ENCODE measurements at places on chromosomes 2 and 18. TPM values are rescaled to one million over a fixed set of nuclear protein-coding genes. Genes with fewer than 3 reads are reported as not detected.

The IAH1 gene
- 25.3 TPM for total RNA-seq

The RGPD4 gene
- not detected for total RNA-seq

DNA sequence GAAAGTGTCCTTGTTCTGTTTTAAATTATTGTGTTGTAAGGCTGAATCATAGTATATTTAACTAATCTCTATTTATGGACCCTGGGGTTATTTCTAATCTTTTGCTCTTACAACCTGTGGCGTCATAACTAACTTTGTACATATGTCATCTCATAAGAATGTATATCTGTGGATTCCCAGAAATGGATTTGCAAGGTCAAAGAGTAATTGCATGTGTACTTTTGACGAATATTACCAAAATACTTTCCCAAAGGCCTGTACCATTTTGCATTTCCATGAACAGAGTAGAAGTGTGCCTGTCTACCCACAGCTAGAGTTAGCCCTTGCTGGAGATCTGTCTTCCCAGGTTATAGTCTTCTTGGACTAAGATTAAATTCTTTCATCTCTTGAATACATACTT, 42.8 kb downstream of the SEMA4F start:
- DNase-seq, result no peak

- no peak for DNase-seq
Measured at GRCh38 chr18:35137632-35138031, 96.4 kb downstream of the MAPRE2 start.

The SF3B1 gene
- total RNA-seq, result 351 TPM

GRCh38 chr2:42784204-42784880, 8.0 kb downstream of the HAAO start:
- DNase-seq, result peak; percentile 42

DNA sequence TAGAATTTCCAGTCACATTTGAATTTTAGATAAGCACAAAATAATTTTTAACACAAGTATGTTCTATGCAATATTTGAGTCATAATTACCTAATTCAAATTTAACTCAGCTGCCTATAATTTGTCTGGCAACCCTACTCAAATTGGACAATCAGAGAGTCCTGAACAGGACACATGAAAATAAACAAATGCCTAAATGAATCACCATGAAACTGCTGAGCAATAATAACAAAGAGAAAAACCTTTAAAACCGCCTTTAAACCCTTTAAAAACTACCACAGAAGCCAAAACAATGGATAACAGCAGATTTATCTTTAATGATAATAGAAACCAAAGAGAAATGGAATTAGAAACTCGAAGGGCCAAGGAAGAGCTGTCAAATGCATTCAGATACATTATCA, 39.5 kb downstream of the ARL4C start:
- no peak for DNase-seq

DNA sequence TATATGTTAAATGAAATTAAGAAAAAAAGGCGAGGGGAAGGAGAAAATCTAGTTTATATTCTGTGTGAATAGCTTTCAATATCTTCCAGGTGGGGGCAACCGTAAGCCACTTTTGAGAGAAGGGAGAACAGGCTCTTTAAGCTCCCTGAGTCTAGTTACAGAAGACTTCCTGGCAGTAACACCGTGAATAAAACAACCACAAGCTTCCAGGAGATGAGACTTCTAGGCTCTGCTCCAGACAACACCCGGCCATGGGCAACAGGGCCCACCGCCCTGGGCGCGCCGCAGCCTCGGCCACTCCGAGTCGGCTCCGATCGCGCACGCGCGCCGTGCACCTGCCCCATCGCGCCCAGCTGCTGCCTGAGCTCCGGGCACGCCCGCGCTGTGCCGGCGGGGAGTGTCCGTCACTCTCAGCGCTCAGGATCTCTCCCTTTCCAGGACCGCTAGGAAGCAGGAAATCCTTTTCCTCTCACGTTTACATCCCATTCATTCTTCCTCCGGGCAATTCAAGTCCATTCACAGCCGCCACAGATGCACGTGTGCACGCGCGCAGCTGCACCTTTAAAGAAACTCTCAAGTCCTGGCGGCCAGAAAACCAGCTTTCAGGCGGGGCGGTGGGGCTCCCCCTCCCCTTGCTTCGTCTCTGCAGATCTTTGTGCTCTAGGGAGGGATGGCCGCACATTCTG, 19.4 kb upstream of the PAX3 start:
- DNase-seq, result peak; percentile 92

The PLGLB2 gene
- not detected for total RNA-seq

GRCh38 chr2:188481474-188481873, 189.8 kb downstream of the GULP1 start:
- no peak for DNase-seq

The C2orf78 gene
- total RNA-seq, result not detected

The PHLPP1 gene
- total RNA-seq, result 29.2 TPM

DNA sequence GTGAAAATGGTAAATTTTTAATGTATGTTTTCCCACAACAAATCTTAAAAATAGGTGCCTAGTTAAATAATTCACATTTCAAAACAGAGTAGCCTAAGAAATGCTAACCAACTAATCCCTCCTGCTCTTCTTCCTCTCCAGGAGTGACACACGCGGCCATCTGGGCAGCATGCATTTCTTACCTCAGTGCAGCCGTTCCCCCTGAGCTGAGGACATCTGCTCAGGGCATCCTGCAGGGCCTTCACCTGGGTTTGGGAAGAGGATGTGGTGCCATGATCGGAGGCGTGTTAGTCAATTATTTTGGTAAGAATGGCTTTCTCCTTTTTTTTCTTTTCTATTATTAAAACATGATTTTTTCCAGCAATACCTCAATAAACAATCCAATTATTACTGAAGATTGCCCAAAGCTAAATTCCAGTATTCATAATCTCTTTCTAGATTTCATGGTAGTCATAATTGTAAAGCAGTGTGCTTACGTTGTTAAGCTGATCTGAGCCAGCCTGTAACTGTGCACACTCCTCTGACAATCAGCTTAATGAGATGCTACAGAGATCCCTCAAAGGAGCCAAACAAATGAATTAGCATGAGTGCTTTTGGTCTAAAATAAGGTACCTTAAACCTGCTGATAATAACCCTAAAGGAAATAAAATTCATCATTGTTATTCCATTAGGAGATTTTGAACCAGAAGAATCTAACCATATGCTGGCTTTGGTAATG, 45.8 kb downstream of the NEMP2 start:
- DNase-seq, result no peak

- no peak for DNase-seq
Measured at GRCh38 chr18:59035591-59035990, 104.1 kb upstream of the SEC11C start.

The CDKL4 gene
- total RNA-seq, result 0.41 TPM

The ANO7 gene
- 2.0 TPM for total RNA-seq

GRCh38 chr2:231886071-231886681, 40.0 kb downstream of the NPPC start:
- DNase-seq, result no peak

- no peak for DNase-seq
Measured at GRCh38 chr2:63875131-63875527, 33.4 kb downstream of the UGP2 start.

GRCh38 chr2:112577756-112578155, 6.7 kb upstream of the CHCHD5 start:
- DNase-seq, result no peak

- no peak for DNase-seq
Measured at GRCh38 chr18:37521510-37522465, 43.8 kb downstream of the CELF4 start.

The AQP12A gene
- total RNA-seq, result not detected

The GTF2A1L gene
- 1.7 TPM for total RNA-seq

- peak; percentile 83 for DNase-seq
Measured at GRCh38 chr18:7452331-7452730, 114.8 kb upstream of the PTPRM start.

DNA sequence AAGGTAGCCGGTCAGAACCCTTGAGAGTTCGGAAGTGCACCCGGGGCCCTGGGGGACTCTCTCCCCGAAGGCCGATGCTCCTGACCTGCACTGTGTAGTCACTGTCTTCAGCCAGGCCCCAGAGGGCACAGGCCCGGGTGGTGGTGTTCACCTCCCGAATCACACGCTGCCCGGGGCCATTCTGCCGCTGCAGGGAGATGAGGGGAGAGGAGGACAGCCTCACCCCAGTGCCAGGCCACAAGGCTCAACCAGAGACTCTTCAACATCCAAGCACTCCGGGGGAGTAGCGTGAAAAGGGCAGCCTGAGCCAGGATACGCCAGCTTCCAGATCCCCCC, 1.1 kb downstream of the FNDC4 start:
- DNase-seq, result no peak

The UGT1A10 gene
- total RNA-seq, result not detected

DNA sequence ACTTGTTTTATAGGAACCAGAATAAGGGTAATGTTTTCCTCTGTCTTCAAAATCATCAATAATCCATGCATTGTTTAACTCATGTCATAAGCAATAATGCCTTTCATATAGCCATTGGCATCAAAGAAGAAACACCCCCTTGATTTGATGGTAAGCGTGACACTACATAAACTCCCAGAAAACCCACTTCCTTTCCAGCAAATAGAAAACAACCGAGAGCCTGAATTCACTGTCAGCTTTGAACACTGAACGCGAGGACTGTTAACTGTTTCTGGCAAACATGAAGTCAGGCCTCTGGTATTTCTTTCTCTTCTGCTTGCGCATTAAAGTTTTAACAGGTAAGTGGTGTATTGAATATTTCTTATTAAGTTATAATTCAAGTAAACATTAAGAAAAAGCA, at the start of gene ICOS:
Gene ICOS (plus strand): TSS at position 229 of the 400 bp plus-strand sequence. CDS start 52 bp downstream, at position 281.
- DNase-seq, result no peak

DNA sequence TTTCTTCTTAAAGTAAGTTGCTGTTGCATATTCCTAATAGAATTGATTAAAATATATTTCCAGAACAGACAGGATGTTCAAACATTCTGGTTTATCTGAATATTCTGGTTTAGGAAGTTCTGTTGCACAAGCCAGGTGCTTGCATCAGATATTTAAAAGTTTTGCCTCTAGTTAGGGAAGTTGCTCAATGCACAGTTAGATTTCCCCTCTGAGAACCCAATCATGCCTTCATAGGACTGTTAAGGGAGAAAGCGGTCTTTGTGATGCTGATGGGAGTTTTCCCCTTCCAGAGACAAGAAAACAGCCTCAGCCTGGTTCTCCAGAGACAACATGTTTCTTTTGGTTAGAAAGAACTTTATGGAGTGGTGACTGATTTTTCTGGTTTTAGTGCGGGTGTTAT, 65.6 kb upstream of the REV1 start:
- DNase-seq, result peak; percentile 55

The ITPRIPL1 gene
- total RNA-seq, result 8.8 TPM

The MC2R gene
- not detected for total RNA-seq

GRCh38 chr18:8375249-8375648, 234.0 kb upstream of the RAB12 start:
- no peak for DNase-seq

- no peak for DNase-seq
Measured at GRCh38 chr2:130851624-130852382, 15.1 kb downstream of the ARHGEF4 start.

DNA sequence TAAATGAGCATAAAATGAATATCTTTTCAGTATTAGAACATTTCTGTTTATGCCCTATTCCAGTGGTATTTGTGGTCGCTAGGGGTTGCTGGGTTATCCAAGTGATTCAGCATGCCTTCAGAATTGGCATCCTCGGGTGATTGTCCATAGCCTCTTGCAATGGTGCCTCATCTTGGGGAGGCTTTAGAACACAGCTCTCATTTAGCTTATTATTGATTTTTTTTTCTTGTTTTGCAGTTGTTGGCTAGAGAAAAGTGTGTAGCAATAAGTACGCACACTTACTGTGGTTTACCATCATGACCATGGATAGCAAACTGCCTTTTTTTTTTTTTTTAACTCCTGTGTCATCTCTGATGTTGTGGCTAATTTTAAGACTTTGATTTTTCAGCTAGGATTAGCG, 33.6 kb downstream of the PLEKHA3 start:
- no peak for DNase-seq

GRCh38 chr18:78732273-78733210, 247.1 kb upstream of the SALL3 start:
- no peak for DNase-seq

The SPP2 gene
- not detected for total RNA-seq

The ZNF892 gene
- 4.7 TPM for total RNA-seq

DNA sequence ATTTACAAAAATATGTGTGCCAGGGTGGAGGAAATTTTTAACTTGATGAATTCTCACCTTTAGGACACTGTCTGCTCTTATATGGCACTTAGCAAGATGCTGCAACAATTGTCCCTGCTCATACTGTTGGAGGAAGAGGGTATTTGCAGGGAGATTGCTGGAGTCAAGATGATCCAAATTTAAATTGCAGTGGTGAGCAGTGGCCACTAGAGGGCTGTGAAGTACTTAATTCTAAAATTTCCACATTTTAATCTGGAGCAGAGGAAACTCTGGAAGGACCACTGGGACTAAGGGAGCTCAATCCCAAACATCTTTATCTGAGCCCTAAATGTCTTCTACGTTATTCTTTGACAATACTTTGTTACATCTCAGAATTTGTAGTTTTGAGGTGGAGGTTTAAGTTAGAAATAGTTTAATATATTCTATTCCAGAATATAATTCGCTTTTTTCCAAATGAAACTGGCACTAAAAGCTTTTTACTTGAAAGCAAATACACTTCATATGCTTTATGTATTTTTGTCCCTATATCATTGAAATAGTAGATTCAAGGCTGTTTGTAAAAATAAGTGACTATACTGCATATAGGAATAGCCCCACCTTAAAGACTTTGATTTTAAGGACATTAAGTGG, 33.0 kb upstream of the PTH2R start:
- DNase-seq, result peak; percentile 68

- DNase-seq, result no peak
Measured at GRCh38 chr2:41878716-41879234, 169.0 kb upstream of the PKDCC start.

DNA sequence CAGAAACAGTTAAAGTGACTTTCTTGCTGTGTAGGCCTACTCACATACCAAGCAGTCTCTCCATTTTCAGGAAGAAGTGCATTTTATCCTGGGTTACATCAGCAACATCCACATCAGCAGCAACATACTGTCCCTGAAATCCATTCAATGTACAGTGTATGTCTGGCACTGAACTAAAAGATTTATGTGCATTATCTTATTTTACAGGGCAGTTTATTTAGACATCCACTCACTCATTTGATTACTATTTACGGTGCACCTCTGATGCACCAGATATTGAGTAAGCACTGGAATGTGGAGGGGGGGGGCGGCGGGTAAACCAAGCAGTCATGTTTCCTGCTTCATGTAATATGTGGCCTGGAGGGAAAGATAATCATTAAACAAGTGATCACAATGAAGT, 1128.2 kb downstream of the BCL11A start:
- no peak for DNase-seq

GRCh38 chr18:32455361-32455760, 15.3 kb downstream of the GAREM1 start:
- DNase-seq, result no peak

GRCh38 chr2:172084395-172084644, 987 bp upstream of the DLX1 start:
- DNase-seq, result no peak

GRCh38 chr2:133635131-133635530, 66.9 kb upstream of the NCKAP5 start:
- DNase-seq, result no peak

GRCh38 chr2:184304006-184304405, 294.3 kb upstream of the ZNF804A start:
- no peak for DNase-seq

Data from H7 (cell line).